NCI-H524 (cell line): ENCODE measurements at places on chromosomes 5 and 9.

DNA sequence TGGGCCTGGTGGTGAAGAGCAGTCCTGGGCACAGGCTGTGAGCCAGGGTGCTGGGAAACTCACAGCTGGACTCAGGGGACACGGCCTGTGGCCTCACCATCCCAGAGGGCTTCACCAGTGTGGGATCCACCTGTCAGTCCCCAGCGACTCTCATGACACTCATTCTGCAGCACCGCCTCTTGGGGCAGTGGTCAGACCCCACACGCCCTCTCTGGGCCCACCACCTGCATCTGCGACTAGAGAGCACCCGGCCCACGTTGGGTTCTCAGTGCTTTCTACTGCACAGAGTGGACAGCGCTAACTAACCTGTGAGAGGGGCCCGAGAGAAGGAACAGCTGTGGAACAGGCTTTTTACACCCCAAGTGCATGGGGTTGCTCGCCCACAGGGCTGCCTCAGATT lies 45.8 kb upstream of the GARNL3 start:
- DNase-seq: no peak

- peak; percentile 25 for DNase-seq
Measured at GRCh38 chr9:121598965-121599871, 52.2 kb upstream of the DAB2IP start.

GRCh38 chr5:34610546-34610945 lies 45.6 kb upstream of the RAI14 start:
- no peak for DNase-seq

DNA sequence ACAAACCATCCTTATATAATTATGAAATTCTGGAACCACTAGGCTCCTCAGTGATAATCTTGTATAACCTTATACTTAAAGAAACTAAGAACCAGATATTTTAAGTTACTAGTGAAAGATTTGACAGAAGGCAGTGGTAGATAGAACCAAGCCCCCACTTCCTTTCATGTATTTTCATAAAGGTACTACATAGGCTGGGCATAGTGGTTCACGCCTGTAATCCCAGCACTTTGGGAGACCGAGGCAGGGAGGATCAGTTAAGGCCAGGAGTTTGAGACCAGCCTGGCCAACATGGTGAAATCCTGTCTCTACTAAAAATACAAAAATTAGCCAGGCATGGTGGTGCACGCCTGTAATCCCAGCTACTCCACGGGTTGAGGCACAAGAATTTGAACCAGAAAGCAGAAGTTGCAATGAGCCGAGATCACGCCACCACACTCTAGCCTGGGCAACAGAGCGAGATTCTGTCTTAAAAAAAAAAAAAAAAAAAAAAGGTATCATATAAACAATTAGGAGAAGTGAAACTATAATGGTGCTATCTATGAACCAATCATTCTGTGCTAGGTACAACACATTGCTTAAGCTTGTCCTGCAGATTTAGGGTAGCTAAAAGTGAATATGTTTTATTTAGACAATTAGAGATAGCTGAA lies 27.9 kb upstream of the DTWD2 start:
- DNase-seq: no peak

DNA sequence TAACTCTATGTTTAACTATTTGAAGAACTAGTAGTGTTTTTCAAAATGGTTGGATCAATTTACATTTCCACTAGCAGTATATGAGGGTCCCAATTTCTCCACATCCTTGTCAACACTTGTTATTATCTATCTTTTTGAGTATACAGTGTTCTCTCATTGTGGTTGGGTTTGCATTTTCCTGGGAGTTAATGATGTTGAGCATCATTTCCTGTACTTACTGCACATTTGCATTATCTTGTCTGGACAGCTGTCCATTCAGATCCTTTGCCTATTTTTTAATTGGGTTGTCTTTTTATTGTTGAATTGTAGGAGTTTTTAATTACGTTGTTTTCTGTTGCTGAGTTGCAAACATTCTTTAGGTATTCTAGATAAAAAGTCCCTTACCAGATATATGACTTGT lies 103.4 kb upstream of the LRRTM2 start:
- no peak for DNase-seq

GRCh38 chr5:103445426-103446035 lies 117.1 kb downstream of the NUDT12 start:
- no peak for DNase-seq
